NB4 (cell line): ENCODE measurements at places on chromosomes 2 and 18.

- DNase-seq: no peak
Measured at GRCh38 chr2:111156529-111156928, 35.8 kb downstream of the BCL2L11 start.

DNA sequence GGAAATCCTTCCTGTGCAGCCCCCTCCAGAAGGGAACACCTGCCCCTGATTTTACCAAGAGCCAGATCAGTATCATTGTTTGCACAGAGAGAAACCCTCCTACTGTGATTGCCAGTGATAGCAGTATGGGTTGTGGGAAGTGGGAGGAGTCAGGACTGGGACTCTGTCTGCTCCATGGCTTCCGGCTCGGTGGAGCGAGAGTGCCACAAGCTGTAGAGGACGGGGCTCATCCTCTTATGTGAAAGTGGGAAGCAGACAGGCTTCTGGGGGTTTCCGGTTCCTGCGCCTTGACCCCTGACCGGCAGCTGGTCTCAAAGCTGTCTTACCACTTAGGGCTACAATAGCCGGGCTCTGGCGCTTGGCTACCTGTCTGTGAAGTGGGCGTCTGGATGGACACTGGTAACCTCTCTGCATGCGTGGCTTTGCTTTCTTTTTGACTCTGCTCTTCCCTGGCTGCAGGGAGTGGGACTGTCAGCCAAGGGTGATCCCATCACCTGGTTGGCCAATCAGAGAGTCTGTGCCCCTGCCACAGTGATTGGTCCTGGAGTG lies 79.7 kb downstream of the BCL2L11 start:
- peak; percentile 24 for DNase-seq

- DNase-seq: peak; percentile 15
Measured at GRCh38 chr18:35378574-35378896, 1.4 kb upstream of the ZNF396 start.

DNA sequence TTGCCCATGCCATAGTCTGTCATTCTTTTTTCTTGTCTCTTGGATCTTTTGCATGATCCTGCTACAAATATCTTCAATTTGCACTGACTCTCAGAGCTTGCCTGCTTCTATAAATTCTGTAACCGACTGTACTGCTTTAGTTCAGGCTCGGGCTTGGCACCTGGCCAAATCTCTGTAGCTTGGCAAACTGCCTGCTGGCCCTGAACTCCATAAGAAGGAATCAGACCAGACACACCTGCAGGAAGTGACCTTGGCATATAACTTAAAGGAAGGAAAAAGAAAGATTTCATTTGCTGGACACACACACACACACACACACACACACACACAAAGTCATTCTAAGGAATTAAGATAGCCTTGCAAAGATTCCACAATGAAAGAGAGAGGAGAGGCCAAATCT lies 291.2 kb upstream of the DDX18 start:
- DNase-seq: no peak

DNA sequence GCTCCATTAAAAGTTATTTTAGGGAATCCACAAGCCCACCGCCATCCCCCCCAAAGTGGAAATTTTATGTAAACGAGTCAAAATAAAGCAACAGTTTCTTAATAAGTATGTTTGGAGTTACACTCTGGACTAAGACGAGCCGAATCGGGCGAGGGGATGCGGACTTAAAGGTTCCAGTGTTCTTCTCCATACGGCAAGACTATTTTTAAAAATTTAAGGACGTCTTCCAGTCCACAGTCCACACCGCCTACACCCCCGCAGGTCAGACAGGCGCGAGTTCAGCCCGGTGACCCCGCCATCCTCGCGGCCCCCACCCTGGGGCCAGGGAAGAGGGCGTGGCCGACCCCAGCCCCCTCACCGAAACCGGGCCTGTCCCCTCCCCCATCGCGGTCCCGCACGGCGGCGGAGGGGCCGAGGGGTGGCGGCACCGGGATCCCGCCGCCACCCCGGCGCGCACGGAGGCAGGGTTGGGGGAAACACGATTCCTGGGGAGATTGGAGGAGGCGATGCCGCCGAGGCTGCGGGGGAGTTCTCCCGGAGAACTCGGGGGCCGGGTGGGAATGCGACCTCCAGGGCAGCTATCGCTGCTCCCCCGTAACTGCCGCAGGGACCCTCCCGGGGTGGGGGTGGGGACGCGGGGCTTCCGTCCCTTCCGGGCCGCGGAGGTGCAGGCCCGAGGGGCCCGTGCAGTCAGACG lies 24.5 kb upstream of the SMAD7 start:
- DNase-seq: no peak

- no peak for DNase-seq
Measured at GRCh38 chr18:76913583-76913982, 91.2 kb downstream of the ZNF236 start.

- DNase-seq: no peak
Measured at GRCh38 chr18:61031626-61032025, 301.6 kb upstream of the CDH20 start.

GRCh38 chr2:67455219-67456142 lies 58.3 kb downstream of the ETAA1 start:
- DNase-seq: no peak

DNA sequence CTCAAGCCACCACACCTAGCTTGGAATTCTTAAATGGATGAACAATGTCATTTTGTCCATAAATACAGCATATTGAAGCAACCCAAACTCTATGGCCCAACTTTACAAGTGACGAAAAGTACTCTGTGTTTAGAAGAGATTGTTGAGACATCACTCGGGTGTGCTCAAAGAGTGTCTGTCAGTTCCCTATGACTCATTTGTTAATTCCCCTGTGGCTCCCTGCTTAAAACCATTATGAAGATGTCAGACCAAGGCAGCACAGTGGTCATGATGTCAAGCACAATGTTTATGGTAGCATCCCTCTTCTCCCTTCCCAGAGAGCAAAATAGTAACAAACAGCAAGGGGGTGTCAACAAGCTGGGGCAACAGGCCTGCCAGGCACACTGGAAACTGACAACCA lies 3.0 kb downstream of the LYG1 start:
- DNase-seq: peak; percentile 88
